ENCODE measurements at places on chromosomes 2 and 18.

GRCh38 chr18:2853926-2854664 is 7.3 kb downstream of the EMILIN2 start:
- DNase-seq = no peak

- DNase-seq = no peak
These were observed 149.5 kb downstream of the MTX2 start for GRCh38 chr2:176418768-176419167.

GRCh38 chr2:100265226-100265625 is 57.1 kb downstream of the LONRF2 start:
- no peak for DNase-seq

DNA sequence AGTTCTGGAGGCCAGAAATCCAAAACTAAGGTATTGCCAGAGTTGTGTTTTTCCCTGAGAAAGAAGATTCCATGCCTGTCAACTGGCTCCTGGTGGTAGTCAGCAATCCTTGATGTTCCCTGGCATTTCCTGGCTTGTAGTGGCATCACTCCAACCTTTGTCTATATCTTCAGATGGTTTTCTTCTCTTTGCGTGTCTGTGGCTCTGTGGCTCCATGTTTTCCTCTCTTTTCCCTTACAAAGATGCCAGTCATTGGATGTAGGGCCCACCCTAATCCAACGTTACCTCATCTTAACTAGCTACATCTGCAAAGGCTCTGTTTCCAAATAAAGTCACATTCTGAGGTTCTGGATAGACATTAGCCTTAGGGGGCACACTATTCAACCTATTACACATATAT is 41.8 kb downstream of the SLC14A1 start:
- DNase-seq = no peak

- peak; percentile 19 for DNase-seq
These were observed 207.1 kb downstream of the ZNF521 start for GRCh38 chr18:25144820-25145219.

GRCh38 chr2:194090251-194090905 is 1566.6 kb upstream of the SLC39A10 start:
- no peak for DNase-seq

- DNase-seq = no peak
These were observed 4.8 kb upstream of the STAT4 start for GRCh38 chr2:191155608-191156071.

- DNase-seq = no peak
These were observed 24.2 kb upstream of the MCFD2 start for GRCh38 chr2:46939626-46940359.

DNA sequence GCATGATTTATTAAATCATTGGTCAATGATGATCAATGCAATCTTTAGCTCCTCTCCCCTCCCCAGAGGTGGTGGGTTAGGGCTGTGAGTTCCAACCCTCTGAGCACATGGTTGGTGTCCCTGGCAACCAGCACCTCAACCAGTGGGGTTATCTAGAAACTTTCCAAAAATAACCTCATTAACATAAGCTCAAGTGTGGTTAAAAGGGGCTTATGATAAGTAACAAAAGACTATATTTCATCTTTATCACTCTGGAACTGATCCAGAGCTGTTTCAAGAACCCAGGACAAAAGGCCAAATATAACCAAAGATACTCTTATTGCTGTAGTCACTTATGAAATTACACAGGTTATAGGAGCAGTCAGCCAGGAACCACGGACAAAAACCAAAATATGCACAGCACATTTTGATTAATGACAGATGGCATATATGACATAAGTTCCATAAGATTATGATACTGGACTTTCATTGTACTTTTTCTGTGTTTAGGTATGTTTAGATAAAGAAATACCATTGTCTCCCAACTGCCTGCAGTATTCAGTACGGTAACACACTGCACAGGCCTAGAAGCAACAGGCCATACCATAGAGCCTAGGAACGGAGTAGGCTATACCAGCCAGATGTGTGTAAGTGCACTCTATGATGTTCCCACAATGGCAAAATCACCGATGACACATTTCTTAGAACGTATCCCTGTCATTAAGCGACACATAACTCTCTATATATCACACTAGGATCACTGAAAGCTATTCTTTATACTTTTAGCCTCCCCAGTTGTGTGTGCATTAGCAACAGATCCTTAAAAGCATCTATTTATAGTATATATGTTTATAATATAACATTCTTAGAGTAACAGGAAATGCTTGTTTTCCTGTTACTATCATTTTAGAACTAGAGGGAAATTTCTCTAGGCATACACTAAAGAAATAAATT is 31.9 kb downstream of the KIDINS220 start:
- no peak for DNase-seq

GRCh38 chr2:12057436-12058166 is 311.2 kb downstream of the LPIN1 start:
- DNase-seq = no peak

DNA sequence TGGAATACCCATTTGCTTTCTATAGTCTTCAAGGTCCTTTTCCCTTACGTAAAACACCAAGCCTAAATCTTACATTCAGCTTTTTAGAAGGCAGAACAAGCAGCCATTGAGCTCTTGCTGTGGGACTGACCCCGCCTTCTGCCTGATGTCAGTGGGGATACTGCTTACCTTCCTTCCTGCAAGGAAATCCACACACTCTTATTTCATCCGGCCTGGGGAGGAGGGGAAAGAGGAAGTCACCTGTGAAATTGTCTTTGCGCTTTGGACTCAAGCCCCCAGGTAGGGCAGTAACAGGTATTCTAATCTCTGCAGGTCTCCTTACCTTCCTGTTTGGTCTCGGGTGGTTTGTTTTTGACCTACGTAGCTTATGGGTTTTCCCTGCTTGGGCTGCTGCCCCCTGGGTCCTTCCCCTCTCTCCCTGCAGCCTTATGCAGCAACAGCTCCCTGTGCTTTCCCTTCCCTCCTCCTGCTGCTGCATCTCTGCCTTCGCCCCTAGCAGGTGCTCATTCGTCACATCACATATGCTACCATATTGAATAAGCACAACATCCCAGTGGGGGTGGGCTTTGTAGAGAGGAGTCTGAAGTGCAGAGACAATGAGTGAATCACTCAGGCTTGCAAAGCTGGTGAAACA is 402.5 kb upstream of the TRIB2 start:
- no peak for DNase-seq

DNA sequence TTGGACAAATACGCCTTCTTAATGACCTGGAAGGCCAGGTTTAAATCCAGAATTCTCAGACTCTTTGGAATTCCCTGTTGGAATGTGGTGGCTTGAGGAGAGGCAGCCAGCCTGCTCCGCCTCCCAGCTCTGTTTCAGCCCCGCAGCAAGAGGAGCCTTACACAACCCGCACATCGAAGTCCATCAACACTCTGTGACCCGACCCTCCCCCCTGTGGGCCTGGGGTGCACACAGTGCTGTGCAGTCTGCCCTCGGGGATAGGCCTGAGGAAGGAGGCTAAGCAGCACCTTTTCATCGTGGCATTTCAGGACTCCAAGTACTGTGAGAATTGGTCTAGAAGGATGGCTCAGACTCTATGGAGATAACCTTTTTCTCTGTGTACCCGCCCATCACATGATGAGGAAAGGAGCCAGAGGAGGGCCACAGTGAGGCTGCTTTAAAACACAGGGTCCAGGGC is 73.7 kb downstream of the GREB1L start:
- no peak for DNase-seq

- DNase-seq = no peak
These were observed 496.1 kb downstream of the EIPR1 start for GRCh38 chr2:2881499-2881898.

GRCh38 chr18:12274793-12275192 is 20.6 kb downstream of the CIDEA start:
- DNase-seq = no peak

- DNase-seq = peak; percentile 7
These were observed 164.5 kb downstream of the XIRP2 start for GRCh38 chr2:167052825-167053224.

DNA sequence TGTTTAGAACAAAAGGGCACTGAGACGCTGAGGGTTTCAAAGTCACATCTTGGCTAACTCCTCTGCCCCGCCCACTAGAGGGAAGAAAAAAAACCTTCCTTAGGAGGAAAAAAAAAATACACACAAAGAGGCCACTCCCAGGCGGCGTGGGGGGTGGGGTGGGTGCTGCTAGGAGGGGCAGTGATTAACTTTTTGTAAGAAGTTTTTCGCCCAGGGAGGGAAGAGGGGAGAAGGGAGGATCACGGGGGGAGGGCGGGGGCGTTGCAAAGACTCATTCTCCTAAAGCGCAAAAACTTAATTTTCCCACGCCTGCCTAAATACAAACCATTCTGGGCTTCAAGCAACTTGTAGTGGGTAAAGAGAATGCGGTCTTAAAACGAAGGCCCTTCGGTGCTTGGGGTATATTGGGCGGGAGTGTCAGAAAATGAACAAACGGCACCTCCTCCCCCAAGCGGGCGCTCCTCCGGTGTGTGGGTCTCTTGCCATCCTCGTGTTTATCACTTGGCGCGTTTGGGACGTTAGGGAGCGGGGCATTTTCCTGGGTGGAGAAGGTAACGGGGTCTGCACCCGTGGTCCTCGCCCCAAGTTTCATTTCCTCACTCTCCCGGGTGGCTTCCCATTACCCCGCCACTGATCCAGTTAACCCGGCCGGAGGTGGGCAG is 1.7 kb downstream of the CXCR4 start:
- DNase-seq = no peak

- peak; percentile 64 for DNase-seq
These were observed 374.1 kb downstream of the LPIN1 start for GRCh38 chr2:12120281-12121150.

- DNase-seq = no peak
These were observed 103.5 kb downstream of the TSHZ1 start for GRCh38 chr18:75314117-75314516.

DNA sequence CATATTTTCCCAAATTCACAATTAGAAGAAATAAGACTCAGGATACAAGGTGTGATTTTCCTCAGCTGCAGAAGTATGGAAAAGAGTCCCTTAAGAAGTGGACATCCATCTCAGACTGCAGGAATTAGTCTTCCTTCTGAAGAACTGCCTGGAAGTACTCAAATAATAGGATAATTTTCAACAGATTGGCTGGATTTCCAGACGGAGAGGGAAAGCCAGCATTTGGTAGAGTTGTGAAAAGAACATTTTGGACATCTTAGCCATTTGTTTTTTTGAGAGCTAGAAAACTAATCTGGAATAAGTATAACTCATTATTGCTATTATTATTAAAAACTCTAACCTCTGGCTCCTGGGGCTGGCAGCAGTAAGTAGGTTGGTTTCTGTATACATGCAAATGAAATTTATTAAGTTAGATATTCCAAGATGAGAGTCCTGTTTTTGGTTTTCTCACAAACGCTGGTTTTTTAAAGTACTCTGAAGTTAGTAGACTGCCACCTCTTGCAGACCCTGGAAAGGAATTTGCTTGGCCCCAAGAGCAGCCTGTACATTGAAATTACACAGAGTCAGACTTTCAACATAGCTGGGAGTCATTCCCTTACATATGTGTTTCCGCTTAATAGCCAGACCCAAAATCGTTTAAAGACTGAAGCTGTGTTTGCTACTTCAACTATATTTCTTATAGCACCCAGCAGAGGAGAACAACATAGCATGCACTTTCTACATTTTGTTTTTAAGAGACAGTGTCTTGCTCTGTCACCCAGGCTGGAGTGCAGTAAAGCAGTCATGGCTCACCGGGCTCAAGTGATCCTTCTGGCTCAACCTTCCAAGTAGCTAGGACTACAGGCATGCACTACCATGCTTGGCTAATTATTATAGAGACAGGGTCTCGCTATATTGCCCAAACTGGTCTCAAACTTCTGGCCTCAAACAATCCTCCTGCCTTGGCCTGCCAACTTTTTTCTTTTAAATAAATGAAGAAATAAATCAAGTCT is 142.4 kb downstream of the THADA start:
- DNase-seq = no peak

- no peak for DNase-seq
These were observed 277.0 kb upstream of the MAP2 start for GRCh38 chr2:209146682-209147320.

DNA sequence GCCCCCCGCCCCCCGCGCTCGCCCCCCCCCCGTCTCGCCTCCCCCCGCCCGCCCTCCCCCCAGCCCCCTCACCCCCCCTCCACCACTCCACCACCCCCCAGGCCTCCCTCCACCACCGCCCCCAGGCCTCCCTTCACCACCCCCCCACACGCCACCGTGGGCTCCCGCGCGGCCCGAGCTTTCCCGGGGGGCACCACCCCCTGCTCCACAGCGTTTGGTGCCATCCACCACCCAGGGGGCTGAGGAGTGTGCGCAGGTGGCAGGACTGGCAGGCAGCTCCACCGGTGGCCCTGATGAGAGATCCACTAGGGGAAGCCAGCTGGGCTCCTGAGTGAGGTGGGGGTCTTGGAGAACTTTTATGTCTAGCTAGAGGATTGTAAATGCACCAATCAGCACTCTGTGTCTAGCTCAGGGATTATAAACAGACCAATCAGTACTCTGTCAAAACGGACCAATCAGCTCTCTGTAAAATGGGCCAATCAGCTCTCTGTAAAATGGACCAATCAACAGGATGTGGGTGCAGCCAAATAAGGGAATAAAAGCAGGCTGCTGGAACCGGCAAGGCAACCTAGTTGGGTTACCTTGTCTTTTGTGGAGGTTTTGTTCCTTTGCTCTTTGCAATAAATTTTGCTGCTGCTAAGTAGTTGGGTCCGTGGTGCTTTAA is 43.0 kb upstream of the ITSN2 start:
- DNase-seq = no peak

DNA sequence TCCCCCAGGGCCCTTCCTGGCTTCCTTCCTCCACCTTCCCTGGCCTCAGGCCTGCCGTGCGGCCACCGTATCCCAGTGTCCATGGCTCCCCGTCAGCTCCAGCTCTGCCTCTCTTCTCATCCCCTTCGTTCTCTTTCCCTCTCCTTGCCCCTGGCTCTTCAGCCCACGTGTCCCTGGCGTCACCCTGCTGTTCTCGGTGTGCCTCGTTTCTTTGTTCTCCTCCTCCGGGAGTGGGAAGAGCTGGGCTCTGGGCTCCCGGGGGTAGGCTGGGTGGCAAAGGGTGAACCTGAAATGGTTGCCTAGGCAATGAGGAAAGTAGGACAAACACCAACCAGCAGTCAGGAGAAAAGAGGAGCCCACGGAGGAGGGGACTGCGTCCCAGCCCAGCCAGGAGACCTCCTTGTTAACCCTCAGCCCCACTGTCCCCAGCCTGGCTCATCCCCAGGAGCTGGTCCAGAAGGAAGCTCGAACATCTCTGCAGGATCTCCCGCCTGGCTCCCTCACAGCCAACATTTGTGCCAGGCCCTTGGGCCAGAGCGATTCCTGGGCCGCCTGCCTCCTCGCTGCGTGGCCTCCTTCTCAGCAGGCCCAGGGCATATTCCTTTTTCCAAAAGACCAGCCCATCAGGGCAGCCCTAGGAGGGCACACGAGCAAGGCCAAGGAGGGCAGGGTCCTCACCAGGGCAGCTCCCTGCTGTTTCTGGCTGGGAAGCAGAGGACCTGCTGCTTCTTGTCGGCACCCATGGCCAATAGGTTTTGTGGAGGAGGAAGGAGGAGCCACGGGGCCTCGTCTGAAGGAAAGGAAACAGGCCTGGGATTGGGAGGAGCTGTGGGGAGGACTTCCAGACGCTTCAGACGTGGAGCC is 30.9 kb upstream of the DNMT3A start:
- no peak for DNase-seq

Measured in amniotic stem cell (primary cell).